ENCODE measurements at places on chromosomes 13 and 19.

- DNase-seq: no peak
Measured at GRCh38 chr19:589693-590395, at the start of gene HCN2. HCN2 (plus strand) TSS chr19:589881; CDS start chr19:589946, 65 bp downstream.

GRCh38 chr13:37443538-37443937, 155.0 kb downstream of the POSTN start:
- no peak for DNase-seq

DNA sequence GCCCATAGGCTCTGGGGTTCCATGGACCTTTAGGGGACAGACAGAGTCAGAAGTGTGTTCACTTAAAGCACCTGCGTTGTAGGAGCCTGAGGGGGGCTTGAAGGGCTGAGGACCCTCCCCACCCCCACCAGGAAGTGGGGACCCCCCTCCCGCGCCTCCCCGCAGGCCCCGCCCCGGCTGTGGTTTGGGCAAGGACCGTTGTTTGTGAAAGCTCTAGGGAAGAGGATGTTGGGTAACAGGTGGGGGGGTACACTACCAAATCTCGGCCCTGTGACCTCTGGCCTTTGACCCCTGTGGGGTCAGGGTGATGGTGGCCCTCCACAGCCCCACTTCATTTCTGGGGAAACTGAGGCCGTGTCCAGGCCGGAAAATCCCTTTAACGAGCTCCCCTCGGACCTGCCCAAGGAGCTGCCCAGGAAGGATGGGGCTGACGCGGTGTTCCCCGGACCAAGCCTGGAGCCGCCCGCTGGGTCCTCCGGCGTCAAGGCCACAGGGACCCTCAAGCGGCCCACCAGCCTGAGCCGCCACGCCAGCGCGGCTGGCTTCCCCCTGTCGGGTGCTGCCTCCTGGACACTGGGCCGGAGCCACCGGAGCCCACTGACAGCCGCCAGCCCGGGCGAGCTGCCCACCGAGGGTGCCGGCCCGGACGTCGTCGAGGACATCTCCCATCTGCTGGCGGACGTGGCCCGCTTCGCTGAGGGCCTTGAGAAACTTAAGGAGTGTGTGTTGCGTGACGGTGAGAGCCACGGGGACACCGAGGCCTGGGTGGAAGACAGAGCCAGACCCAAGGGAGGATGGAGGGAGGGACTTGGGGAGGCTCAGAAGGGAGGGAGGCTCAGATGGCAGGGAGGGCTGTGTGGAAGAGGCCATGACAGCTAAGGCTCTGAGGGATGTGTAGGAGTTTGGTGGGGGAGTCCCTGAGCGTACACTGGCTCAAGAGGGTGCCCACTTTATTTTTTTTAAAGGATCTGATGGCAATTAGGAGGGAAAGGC, 1.3 kb downstream of the ARHGAP45 start:
- no peak for DNase-seq

DNA sequence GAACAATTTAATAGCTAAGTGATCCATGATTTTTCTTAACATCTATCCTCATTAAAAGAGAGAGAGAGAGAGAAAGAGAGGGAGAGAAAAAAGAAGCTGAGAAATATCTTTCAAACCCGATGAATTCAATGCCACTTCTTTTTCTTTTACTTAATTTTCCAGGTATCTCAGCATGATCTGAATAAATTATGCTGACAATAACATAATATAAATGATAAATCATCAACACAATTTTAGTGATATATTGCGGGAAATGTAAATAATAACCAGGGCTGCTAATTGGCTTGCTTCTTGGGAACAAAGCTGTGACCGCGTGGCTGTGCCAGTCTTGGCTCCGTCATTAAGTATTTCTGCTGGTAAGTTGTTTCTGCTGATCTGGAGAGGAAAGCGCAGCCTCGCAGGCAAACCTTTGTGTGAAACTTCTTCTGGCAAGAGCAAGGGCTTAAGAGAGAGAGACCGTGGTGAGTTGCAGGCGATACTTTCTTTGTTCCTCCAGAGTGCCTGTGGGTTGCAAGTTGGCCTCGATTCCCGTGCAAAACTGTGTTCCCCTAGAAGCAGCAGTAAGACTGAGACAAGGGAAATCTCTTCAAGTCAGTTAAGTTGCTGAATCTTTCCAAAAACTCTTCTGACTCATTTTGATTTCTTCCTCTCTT, 489.1 kb upstream of the TSHZ3 start:
- no peak for DNase-seq

DNA sequence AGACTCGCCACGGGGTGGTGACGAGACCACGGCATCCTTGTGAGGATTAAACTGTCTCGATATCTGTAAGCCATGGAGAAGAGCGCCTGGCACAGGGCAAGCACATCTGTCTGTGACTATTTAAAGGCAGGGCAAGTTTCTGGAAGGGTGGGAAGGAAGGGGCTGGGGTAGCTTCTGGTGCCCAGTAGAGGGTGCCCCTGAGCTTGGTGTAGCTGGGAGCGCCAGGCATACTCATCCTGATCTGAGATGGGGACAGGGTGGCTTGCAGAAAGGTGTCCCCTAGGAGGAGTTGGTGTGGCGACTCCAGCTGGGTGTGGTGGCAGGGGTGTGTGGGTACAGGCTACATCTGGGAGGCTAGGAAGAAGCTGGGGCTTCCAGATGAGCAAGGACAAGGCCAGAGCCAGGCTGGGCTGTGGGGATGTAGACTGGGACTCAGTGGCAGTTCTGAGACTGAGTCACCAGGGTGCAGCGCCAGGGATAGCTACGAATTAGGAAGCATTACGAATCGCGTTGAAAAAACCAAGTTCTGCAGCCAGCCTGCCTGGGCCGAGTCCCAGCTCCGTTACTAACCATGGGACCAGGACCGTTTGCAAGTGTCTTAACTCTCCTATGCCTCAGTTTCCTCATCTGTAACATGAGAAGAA, 23.1 kb upstream of the ASPDH start:
- no peak for DNase-seq

DNA sequence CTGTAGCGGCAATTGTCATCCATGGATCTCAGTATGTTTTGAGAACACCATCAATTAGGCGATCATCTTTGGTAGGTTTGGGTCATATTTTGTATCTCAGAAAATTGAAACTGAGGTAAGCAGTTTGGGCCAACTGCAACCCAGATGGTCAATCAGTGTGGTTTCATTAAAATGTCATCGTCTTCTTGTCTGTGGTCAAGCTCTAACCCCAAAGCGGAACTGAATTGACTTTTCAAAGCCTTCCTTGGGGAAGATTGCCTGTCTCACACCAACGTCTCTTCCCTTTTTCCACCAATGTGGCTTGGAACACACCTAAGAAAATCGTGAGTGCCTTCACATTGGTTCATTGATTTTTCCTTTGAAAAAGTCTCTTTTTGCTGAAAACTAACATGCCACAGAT, 56.3 kb upstream of the UBAC2 start:
- no peak for DNase-seq

- no peak for DNase-seq
Measured at GRCh38 chr13:38685974-38686576, 802 bp upstream of the FREM2 start.

GRCh38 chr13:44667943-44668342, 91.8 kb upstream of the TSC22D1 start:
- DNase-seq: no peak

GRCh38 chr19:17475541-17476115, 5.3 kb downstream of the SLC27A1 start:
- DNase-seq: no peak

- no peak for DNase-seq
Measured at GRCh38 chr13:89027694-89028306, 1356.6 kb downstream of the SLITRK5 start.

- no peak for DNase-seq
Measured at GRCh38 chr19:18091217-18091608, 4.5 kb upstream of the IL12RB1 start.

GRCh38 chr19:58570770-58571574, 2.2 kb downstream of the MZF1 start:
- DNase-seq: no peak

DNA sequence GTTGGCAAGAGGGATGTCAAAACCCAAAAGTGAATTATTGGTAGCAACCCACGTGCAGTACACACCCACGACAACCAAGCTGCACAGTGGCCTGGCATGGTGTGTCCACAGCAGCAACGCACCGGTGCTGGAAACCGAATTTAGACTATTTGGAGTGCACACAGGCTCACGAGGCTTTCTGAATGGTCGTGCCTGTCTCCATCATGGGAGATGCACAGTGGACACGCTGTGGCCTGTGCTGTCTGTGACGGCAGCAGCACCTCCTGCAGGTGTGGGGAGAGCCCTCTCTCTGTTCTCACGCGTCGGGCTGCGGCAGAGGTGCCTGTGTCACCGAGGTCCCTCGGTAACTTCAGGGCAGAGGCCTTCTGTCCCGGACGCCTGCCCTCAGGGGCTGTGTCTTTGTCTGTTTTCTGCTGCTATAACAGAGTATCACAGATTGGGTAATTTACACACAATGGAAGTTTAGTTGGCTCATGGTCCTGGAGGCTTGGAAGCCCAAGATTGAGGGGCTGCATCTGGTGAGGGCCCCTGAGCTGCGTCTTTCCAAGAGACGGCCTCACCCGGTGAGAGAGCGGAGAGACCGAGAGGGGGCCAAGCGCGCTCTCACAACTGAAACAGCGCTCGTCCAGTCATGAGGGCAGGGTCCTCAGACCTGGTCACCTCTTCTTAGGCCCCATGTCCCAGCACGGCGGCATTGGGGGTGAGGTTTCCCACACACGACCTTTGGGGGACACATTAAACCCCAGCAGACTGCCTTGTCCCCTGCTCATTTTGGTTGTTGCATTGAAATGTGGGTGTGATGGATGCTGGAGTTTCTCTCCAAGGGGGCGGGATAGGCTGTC, 9.1 kb upstream of the MCF2L start:
- DNase-seq: no peak

DNA sequence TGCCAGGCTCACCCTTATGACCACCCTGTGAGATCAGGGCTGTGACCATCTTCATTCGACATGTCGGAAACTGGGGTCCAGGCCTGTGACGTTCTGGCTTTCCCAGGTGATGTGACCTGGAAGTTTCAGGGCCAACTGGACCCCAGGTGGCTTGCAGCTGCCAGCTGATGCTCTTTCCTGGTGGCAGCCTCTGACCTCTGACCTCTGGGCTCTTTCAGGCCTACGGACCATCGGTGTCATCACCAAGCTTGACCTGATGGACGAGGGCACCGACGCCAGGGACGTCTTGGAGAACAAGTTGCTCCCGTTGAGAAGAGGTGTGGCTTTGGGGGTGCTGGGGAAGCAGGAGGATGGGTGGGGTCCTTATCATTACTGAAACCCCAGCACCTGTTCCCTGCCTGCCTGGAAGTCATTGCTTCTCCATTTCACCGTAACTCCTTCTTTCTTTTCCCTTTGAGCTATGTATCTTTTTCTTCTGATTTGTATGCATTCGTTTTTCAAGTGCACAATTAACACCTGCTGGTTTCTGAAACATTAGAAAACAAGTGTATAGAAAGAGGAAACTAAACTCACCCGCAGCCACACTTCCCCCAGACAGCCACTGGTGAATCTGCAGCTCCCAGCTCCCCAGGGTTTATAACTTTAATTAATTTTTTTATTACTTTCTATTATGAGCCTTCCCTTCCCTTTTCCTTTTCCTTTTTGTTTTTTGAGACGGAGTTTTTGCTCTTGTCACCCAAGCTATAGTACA, 58.9 kb downstream of the TMED1 start:
- no peak for DNase-seq

- no peak for DNase-seq
Measured at GRCh38 chr13:112057439-112057735, 9.6 kb upstream of the SOX1 start.

GRCh38 chr19:1312767-1313694, 27.4 kb downstream of the EFNA2 start:
- no peak for DNase-seq

DNA sequence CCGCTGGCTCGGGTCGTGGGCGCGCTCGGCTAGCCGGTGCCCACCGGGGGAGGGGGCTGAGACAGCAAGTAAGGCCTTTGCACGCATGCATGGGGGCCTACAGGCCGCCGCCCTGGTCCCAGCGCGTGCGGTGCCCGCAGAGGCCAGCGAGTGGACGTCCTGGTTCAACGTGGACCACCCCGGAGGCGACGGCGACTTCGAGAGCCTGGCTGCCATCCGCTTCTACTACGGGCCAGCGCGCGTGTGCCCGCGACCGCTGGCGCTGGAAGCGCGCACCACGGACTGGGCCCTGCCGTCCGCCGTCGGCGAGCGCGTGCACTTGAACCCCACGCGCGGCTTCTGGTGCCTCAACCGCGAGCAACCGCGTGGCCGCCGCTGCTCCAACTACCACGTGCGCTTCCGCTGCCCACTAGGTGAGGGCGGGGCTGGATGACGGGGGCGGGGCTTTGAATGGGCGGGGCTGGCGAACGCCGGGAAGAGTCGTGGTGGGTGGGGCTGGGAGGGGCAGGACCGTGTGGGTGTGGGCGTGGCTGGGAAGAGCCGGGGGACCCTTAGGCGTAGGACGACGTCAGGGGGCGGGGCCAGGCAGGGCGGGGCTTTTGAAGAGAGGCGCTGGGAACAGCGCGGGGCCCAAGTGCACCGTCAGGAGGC, 2.1 kb downstream of the CILP2 start:
- DNase-seq: no peak

DNA sequence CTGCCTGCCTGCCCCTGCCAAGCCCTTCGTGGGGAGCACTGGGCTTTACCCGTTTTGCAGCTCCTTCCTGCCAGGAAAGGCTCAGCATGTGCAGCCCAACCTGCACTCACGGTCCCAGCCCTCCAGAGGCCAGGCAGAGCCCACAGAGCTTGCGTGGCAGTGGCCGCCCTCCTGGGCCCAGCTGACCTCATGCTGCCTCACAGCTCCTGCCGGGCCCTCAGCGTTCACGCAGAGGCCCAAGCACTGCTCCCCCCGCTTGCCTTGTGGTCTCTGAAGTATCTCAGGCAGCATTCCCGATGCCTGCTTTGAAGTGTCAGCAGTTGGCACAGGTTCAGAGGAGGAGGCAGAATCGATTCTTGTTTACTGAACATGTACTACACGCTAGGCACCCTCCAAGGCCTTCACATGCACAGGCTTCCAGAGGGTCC, 32.5 kb downstream of the CAPN12 start:
- no peak for DNase-seq

GRCh38 chr13:33318744-33319143, 33.2 kb upstream of the STARD13 start:
- DNase-seq: no peak

DNA sequence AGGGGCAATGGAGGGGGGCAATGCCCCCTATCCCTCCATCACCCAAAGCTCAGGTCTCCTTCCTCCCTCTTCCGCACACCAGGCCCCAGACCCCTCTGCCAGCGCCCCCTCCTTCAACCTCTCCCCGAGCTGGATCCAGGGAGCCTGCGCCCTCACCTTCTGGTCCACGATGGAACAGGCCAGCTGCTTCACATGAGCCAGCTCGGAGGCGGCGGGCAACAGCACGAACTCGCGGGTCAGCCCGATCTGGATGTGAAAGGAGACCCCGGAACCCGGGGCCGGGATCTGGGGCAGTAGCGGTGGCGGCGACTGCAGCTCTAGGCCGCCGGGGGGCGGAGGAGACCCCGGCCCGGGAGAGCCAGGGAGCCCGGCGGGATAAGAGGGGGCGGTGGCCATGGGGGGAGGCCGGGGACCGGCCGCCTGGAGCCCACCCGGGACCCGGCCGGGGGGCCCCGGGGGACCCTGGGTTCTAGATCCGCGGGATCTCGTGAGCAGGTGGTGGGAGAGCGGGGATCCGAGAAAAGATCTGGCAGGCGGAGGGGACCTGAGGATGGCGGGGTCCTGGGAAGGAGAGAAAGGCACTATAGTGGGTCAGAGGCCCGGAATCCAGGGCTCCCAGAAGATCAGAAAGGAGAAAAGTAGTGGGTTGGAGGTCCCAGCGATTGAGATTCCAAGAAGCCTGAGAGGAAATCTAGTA, 791 bp downstream of the PRKD2 start:
- no peak for DNase-seq

- DNase-seq: no peak
Measured at GRCh38 chr13:112131713-112132113, 64.8 kb downstream of the SOX1 start.
